ENCODE measurements at places on chromosomes 6 and 20. TPM values are rescaled to one million over a fixed set of nuclear protein-coding genes. Genes with fewer than 3 reads are reported as not detected.

APOBEC2 gene
- total RNA-seq, result not detected

EYA2 gene
- total RNA-seq, result 0.57 TPM

CENPB gene
- 105 TPM for total RNA-seq

HLA-F gene
- 14.7 TPM for total RNA-seq

FOXS1 gene
- total RNA-seq, result 2.0 TPM

BMP7 gene
- not detected for total RNA-seq

TRDN gene
- not detected for total RNA-seq

SLC22A23 gene
- total RNA-seq, result 2.4 TPM

ZNF512B gene
- total RNA-seq, result 16.0 TPM

KCNQ5 gene
- 6.0 TPM for total RNA-seq

CGAS gene
- total RNA-seq, result 10.9 TPM

TMEM151B gene
- not detected for total RNA-seq

CTCFL gene
- total RNA-seq, result under 0.01 TPM

MCCD1 gene
- not detected for total RNA-seq

TP53TG5 gene
- total RNA-seq, result not detected

TBC1D20 gene
- total RNA-seq, result 52.0 TPM

HIVEP2 gene
- 38.2 TPM for total RNA-seq

C6orf141 gene
- 0.72 TPM for total RNA-seq

SLC17A3 gene
- total RNA-seq, result not detected

TCP11 gene
- 0.66 TPM for total RNA-seq

PAK5 gene
- total RNA-seq, result not detected

APOM gene
- 0.72 TPM for total RNA-seq

C6orf52 gene
- total RNA-seq, result not detected

SERAC1 gene
- total RNA-seq, result 6.2 TPM

MRAP2 gene
- total RNA-seq, result not detected

ZC3H12D gene
- 0.14 TPM for total RNA-seq

PXDC1 gene
- 86.7 TPM for total RNA-seq

VSX1 gene
- not detected for total RNA-seq

ADGRG6 gene
- 35.4 TPM for total RNA-seq

BPIFB1 gene
- not detected for total RNA-seq

LY6G6D gene
- total RNA-seq, result not detected

FLRT3 gene
- total RNA-seq, result 4.4 TPM

SMIM29 gene
- 54.1 TPM for total RNA-seq

ARMH2 gene
- not detected for total RNA-seq

CCM2L gene
- not detected for total RNA-seq

RIN2 gene
- 139 TPM for total RNA-seq

ARHGAP40 gene
- total RNA-seq, result 0.43 TPM

STMND1 gene
- total RNA-seq, result not detected

Measured in placental pericyte (primary cell).